Gastroesophageal sphincter (tissue), 4 donors: ENCODE measurements at places on chromosomes 1 and 21.

- no peak for ATAC-seq
Measured at GRCh38 chr21:45374826-45375455, 30.0 kb upstream of the COL18A1 start.

DNA sequence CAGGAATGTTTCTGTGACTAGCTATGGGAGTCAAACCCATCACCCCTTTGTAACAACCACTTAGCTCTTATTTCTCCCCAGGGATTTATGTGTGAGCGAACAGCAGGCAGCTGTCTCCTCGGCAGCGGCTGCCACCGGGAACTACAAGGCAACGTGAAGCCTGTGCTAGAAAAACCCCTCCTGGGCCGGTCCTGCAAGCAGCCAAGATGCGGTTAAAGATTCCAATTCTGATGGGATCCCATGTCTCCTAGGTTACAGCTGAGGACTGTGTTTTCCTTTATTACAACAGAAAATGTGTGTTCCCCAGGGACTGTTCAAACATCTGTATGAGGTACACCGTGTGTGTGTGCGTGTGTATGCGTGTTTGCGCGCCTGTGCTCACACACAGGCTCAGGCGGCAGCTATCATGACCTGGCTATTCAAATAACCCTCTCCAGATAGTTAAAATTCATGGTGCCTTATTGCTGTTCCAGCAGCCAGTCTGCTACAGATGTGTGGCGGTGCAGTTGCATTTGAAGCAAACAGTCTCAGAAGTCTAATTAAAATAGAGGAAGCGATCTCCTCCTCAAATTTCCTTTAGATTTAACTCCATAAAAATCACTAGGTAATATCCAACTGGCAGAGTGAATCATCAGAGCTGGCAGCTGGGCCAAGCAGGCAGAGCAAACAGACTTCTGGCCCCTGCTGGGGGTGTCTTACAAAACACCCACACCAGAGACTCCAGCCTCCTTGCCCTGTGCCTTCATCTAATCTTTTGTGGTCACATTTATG is 68.0 kb downstream of the LMX1A start:
- ATAC-seq, result no peak

GRCh38 chr21:15947677-15948076 is 217.9 kb downstream of the USP25 start:
- ATAC-seq, result no peak

DNA sequence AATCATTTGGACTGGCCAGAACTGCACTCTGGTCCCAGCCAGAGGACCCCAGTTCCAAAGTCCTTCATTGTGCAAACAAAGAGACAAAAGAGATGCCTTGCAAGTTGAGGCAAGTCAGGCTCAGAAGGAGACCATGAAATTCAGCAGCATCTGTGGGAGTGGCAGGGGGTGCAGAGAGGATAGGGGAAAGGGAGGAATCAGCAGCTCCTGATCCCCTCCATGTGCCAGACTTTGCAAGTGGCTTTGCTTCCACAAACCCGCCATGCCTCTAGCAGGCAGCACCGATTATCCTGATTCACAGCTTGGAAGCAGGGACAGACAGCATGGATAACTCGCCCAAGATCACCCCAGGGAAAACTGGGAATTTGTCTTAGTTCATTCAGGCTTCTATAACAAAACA is 2.1 kb upstream of the CAPN9 start:
- ATAC-seq, result no peak

DNA sequence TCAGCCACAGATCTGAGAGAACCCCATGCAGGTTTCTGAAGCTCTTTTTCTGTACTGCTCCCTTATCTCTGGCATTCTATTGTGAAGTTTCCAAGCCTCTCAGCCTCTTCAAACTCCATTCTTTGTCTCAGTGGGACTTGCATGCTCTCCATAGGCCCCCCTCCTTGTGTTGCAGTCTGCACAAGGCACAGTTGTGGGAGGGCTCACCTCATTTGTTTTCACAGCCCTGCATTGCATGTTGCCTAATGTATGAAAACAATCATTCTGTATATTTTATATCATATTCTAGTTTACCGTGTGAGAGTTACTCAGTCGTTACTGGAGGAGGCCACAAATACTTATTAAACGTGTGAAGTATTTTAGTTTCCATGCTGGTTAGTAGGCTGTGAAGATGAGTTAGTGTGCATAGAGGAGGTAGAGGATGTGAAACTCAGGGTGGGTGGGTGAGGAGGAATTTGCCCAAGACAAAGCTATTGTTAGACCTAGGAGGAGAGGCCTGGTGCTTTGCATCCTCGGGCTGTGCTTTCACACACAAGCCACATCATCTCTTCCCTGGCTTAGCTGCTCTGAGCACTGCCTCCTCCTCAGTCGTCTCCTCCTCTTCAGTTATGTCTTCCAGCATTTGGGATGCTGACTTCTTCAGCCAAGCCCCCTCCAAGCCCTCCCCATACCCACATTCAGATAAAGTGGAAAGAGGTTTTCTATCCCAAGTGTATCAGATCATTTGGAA is 7.8 kb upstream of the CHI3L2 start:
- ATAC-seq, result no peak

GRCh38 chr1:16440131-16440469 is 424 bp upstream of the NECAP2 start:
- peak; percentile 38 for ATAC-seq

GRCh38 chr1:35572296-35572695 is 818 bp upstream of the TFAP2E start:
- ATAC-seq, result no peak

DNA sequence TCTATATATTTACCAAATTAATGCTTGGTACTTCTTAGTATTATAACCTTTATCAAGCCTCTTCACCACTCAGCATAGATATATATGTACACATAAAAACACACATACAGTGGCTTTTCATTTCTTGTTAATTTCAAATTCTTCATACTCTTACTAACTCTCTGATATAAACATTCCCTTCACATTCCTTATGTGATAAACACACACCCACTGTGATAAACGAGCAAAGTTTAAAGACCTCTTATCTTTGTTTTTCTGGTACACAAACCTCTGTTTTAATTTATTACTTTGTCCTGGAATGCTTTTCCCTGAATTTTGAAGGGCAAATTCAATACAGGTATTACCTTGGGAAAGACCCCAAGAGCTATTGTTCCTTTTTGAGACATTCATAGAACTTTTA is 379.1 kb upstream of the TMPRSS15 start:
- ATAC-seq, result no peak

DNA sequence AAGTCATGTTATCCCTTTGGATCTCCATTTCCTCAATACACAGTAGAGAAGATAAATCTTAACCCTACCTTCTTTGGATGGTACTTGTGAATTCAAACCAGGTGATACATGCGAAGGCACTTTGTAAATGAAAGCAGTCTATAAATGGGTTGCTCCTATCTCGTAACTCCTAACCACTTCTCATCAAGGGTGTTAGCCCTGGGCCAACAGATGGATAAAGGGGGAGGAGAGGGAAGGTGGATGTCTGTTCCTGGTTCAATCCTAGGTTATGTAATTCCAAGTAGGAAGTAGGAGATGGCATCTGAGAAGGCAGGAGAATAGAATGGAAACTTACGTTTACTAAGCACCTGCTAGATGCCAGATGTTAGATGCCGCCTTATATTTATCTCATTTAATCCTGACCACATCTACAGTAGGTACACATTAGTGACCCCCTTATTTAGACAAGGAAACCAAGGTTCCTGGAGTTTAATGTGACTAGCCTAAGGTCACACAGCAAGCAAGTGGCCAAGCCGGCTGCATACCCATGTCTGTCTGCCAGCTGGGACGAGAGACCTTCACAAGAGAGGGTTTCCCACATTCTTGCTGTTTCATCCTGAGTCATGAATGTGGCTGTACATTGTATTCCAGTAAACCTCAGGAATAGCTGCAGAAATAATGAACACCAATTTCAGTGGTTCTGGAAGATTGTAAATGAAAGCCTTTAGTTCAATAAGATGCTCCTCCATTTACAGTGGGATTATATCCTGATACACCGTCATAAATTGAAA is 47.7 kb downstream of the ELAVL4 start:
- ATAC-seq, result no peak

DNA sequence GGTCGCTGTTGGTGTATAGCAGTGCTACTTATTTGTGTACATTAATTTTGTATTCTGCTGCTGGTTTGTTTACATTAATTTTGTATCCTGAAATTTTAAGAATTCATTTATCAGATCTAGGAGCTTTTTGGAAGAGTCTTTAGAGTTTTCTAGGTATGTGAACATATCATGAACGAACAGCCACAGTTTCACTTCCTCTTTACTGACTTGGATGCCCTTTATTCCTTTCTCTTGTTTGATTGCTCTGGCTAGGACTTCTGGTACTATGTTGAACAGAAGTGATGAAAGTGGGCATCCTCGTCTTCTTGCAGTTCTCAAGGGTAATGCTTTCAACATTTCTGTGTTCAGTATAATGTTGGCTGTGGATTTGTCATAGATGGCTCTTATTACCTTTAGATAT is 1757.9 kb downstream of the BRINP3 start:
- no peak for ATAC-seq

- ATAC-seq, result no peak
Measured at GRCh38 chr1:76862447-76862846, 4.8 kb upstream of the ST6GALNAC5 start.

DNA sequence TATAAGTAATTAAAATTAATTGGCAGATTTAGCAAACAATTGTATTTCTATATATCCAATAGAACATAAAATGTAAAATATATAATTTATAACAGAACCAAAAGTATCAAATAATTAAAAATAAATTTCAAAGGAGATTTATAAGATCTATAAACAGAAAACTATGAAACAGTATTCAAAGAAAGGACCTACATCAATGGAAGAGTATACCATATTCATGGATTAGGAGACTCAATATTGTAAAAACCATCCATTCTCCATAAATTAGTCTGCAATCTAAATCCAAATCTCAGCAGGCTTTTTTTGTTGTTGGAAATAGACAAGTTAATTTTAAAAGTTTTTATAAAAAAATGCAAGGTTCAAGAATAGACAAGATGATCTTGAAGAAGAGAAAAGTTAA is 149.0 kb upstream of the RUNX3 start:
- no peak for ATAC-seq

GRCh38 chr1:9793291-9793690 is 30.5 kb downstream of the CLSTN1 start:
- ATAC-seq, result no peak

DNA sequence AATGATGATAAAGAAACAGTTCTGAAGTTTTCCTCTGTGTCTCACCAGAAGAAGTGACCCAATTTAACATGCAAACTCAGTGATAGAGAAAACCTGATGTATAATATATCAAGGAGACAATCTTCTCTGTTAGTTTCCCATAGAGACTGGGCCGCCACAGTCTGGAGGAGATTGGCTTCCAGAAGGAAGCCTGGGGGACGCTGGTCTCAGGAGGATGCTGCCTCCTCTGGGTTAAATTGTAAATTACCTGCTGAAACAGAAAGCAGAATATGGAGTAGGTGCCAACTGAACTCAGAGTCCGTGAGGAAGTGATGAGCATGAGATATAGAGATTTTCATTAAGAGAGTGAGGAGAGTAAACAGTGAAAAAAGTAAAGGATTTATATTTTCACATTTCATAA is 15.8 kb downstream of the OR14I1 start:
- no peak for ATAC-seq

- ATAC-seq, result no peak
Measured at GRCh38 chr1:91836331-91837040, 49.5 kb downstream of the TGFBR3 start.

DNA sequence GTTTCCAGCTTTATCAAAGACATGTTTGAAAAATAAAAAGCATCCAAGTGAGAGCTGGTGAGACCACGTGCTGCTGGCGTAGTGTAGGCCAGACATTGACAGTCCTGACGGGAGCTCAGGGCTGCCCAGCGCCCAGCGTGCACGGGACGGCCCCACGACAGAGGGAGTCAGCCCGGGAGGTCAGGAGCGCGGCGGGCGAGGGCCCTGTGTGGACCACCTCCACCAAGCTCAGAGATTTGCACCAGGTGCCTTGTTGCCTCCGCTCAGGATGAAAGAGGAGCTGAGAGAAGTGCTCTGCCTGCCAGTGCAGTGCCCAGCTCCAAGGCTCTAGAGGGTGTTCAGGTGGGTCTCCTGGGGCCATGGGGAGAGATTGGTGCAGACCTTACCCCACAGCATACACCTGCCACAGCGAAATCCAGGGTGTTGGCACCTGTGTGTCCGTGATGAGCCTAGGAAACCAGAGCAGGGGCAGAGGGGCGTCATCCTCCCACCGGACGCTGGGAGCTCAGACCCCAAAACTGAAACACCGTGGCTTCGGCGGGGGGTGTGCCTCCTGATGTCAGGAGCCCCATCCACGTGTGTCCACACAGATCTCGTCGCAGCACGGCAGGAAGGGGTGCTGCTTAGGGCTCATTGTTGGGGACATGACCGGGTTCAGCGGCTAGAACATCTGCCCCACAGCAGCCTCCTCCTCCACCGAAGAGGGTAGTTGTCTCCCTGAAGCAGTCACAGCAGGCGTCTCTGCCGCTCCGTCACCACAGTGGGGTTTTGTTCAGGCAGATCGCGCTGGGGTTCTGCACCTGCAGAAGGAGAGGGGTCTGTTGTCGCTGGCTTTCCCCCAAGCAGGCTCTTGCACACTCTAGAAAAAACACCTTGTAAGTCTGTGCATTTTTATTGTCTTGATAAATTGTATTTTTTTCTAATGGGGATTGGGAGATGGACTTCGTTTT is 64.2 kb downstream of the POFUT2 start:
- ATAC-seq, result no peak

DNA sequence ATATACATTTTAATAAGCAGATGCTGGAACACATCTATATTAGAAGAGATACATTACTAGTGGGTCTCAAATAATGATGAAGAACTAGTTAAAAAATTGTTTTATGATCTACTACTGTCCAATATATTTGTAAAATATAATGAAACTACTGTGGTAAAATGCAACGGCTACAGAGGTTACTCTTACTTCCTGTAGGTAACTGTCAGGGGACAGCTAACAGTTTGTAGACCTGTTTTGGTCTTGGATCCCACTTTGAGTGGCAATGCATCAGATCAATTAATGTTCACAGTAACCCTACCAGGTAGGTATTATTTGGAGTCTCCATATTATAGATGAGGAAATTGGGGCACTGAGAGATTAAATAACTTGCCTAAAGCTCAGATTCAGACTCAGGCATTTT is 26.7 kb upstream of the MYSM1 start:
- no peak for ATAC-seq

DNA sequence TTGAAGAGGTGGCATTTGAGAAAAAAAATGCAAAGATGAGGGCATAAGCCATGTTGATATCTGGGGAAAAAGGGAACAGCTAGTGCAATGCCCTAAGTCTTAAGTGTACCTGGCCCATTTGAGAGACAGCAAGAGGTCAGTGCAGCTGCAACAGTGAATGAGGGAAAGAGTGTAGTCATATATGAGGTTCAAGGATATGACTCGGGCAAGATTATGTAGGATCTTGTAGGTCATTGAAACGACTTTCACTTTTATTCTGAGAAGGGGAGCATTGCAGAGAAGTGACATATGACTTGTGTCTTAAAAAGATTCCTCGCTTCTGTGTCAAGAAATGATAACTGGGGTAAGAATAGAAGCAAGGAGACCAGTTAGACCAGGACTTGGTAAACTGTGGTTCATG is 31.0 kb downstream of the NTMT2 start:
- no peak for ATAC-seq

- no peak for ATAC-seq
Measured at GRCh38 chr1:160726498-160727315, 12.3 kb upstream of the SLAMF7 start.

- ATAC-seq, result peak; percentile 25
Measured at GRCh38 chr1:170698301-170699275, 34.7 kb downstream of the PRRX1 start.

GRCh38 chr21:45474323-45474950 is 67.8 kb downstream of the SLC19A1 start:
- ATAC-seq, result no peak

GRCh38 chr21:27719226-27719625 is 752.3 kb upstream of the ADAMTS5 start:
- no peak for ATAC-seq

GRCh38 chr1:117659550-117660270 is 53.9 kb downstream of the TENT5C start:
- ATAC-seq, result no peak
